Stimulated activated naive CD4-positive, alpha-beta T cell treated with Interleukin-2 at 50 U/mL for 16 hours (primary cell): ENCODE measurements at places on chromosomes 7 and 10.

GRCh38 chr7:123661765-123662164 is 6.1 kb downstream of the LMOD2 start:
- no peak for DNase-seq

DNA sequence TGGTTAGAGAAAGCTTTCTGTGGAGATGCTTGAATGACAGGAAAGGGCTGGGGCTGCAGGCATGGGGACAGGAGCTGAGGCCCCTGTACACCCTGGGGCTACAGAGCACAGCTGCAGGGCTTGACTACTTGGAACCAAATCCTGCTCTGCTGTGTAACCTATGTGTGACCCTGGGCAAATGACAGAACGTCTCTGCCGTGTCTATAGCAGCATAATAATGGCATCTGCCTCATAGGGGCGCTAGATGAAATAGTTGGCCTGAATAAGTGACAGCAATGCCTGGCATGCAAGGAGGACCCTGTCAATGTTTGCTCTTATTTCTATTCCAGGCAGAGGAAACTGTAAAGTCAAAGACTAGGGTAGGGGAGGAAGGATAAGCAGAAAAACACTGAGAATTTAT is 254.0 kb downstream of the USP6NL start:
- DNase-seq: no peak

- DNase-seq: no peak
Observed at GRCh38 chr7:45140827-45141226, 16.8 kb upstream of the RAMP3 start.

GRCh38 chr10:17951868-17952371 is at the start of gene SLC39A12:
Gene SLC39A12 (plus strand): TSS chr10:17951918. CDS start chr10:17953277, 1,359 bp downstream.
- no peak for DNase-seq

GRCh38 chr7:22697876-22698606 is 29.0 kb upstream of the IL6 start:
- DNase-seq: no peak

- DNase-seq: no peak
Observed at GRCh38 chr7:2478399-2478785, 2.2 kb upstream of the GRIFIN start.

- DNase-seq: no peak
Observed at GRCh38 chr10:118664321-118664720, 68.9 kb upstream of the PRLHR start.

DNA sequence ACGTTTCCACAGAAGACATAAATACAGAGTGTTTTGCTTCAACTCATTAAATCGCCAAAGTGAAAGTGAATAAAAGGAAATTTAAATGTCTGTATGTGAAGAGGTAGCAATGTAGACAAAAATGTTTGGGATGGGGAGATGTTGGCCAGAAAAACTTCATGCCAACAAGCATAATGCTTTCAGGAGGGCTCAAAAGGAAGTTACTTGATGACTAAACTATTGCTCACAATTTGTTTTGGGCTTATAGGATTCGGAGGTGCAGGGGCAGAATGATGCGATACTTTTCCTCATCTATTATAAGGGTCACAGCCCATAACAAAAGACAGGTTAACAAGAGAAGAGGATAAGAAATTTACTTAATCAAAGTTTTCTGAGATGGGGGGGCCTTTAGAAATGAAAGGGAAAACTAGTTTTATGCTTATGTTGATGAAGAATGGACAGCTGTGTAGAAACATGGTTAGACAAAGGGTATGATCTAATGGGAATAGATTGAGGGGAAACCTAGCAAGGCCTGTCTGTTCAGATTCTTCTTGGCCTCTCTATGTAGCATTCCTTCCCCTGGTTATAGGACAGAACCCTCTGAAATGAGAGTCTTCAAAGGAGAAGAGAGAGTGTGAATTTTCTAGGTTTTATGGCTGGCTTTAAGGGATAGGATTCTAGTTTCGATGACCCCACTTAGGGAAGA is 898.6 kb downstream of the LRMDA start:
- DNase-seq: no peak

GRCh38 chr10:48377751-48378530 is 71.5 kb downstream of the MAPK8 start:
- DNase-seq: no peak

DNA sequence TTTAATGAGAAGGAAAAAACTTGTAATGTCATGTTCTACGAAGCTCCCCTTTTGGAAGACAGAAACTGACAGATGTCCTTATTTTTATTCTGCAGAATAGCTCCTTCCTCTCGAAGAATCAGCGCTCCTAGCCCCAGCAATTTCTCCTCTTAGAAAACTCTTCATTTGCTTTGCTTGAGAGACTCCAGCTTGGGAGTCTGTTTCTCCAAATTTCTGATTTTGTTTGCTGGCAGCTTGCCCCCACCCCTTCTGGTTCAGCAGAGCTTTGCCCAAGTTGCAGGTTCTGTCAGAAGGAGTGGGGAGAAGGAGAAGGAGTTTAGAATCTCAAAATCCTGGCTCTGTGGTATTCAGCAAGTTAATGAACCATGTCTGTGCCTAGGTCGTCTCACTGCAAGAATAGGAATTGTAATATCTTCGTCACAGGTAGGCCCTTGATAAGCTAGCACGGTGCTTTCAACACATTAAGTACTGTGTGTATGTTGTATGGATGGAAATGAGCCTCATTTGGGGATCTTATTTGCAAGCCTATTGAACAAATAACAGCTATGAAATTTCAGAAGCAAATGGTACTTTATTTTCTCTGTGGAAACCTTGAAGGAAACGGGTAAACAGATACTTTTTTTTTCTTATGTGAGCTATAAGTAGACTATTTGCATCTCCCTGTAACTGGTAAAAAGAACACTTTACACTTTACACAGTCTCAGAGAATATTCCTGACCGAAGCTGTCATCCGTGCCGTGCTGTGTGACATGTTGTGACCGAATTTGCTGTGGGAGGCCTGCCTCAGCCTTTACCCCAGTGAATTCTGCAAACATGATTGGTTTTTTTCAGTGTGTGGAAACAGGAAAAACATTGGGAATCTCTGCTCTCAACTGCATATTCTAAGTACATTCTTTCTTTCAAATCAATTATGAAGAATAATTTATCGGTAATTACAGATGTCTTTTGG is 290.9 kb downstream of the CAMK1D start:
- no peak for DNase-seq

DNA sequence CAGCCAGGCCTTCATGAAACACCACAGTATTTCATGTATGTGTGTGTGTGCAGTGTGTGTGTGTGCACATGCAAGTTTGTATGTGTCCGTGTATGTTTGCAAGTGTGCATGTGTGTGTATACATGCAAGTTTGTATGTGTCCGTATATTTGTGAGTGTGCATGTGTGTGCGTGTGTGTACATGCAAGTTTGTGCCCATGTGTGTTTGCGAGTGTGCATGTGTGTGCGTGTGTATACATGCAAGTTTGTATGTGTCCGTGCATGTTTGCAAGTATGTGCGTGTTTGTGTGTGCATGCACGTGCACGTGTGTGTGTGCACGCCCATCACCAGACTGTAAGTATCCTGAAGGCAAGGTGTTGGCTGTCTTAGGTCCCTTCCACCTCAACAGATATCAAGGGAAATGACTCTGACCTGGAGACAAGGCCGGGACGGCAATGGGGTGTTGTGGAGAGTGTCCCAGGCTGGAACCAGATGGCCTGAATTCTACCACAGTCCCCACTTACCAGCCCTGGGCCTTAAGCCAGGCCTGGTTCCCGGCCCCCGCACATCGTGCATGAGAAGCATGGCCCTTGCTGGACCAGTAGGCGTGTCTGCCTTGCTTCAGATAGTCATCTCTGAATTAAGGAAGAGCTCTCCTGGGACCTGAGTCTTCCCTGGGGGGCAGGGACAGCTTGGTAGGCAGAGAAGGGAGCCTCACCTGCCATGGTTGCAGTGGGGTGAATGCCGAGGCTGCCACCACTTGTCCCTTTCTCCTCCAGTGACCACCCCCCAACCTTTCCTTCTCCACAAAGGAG is 140.0 kb downstream of the GRK5 start:
- no peak for DNase-seq

- DNase-seq: no peak
Observed at GRCh38 chr7:18352339-18353255, 143.0 kb upstream of the HDAC9 start.

GRCh38 chr10:77177161-77177560 is 460.4 kb downstream of the KCNMA1 start:
- DNase-seq: no peak

GRCh38 chr10:129953119-129954051 is 10.7 kb downstream of the EBF3 start:
- no peak for DNase-seq

DNA sequence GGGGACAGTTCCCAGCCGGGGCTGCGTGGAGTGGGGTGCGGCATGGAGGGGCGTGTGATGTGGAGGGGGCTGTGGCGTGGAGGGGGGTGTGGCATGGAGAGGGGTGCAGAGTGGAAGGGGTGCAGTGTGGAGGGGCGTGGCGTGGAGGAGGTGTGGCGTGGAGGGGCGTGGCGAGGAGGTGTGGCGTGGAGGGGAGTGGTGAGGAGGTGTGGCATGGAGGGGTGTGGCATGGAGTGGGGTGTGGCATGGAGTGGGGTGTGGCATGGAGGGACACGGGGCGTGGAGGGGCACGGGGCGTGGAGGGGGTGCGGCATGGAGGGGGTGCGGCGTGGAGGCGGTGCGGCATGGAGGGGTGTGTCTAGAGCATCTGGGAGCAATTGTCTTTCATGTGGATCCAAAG is 33.6 kb downstream of the NKX6-2 start:
- DNase-seq: no peak

GRCh38 chr10:91017198-91017597 is 96.3 kb upstream of the ANKRD1 start:
- no peak for DNase-seq

- no peak for DNase-seq
Observed at GRCh38 chr10:58475322-58476277, 37.1 kb upstream of the BICC1 start.

- DNase-seq: no peak
Observed at GRCh38 chr7:46549892-46550639, 629.0 kb upstream of the IGFBP3 start.

DNA sequence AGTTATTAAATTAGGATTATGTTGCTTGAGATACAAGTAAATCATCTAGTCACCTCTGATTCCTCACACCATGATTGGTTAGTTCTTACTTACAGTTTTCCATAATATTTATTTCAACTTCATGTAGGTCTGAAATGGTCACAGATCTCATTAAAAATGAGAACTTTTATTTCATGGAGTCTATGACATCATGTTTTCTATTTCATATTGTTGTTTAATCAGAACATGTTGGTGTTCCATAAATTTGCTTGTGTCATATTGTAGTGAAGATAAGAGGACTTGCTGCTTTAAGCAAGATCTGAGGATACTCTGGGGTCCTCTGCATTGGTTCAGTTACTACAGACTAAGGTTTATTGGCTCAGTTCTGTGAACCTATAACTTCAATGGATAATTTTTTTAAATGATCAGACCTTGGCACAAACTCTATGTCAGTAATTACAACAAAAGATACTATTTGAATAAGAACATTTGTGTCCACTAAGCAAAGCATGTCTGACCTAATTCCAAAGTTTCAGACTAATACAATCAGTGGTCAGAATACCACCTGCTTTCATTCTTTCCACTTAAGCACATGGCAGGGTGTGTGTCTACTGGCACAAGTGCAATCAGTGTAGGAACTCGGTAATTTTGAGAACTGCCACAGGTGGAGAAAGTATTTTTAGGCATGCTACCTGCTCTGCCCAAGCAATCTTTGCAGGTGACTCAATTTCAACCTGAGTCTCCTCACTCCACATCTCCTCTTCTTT is 68.5 kb downstream of the CCDC71L start:
- no peak for DNase-seq

DNA sequence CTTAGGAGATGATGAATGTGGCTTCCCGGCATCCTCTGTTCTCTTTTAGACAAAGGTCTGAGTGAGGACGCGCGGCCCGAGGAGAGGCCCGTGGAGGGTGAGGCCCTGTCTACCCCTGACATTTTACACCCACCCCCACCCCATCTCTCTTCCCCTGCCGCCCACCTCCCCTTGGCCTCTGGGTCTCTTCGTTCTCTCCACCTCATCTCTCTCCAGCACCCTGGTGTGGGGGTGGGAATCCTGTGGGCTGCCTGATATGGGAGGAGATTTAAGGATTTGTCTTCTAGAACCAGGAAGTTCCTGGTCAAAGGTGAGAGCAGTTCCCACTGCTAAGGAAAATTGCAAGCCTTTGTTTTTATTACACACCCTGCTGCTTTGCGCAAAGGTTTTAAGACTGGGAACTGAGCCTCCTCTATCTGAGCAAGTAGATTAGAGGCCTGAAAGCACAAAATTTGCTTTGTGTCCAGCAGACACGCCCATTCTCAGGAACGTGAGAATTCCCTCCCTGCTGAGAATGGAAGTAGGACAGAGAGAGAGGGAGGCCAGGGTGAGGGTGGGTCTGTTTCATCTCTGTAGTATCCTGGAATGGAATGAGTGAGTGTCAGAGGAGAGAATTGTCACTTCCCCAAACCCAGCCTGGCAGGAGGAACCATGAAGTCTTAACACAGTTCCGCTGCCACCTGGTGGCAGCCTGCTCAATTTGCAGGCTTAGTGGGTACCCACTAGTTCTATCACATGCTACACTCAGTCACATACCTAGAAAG is 91.2 kb downstream of the GTF2IRD1 start:
- DNase-seq: no peak

- DNase-seq: no peak
Observed at GRCh38 chr10:132708936-132709335, 77.0 kb downstream of the NKX6-2 start.

GRCh38 chr7:40587419-40587818 is 452.6 kb downstream of the SUGCT start:
- no peak for DNase-seq

- DNase-seq: no peak
Observed at GRCh38 chr7:46152696-46153095, 231.6 kb upstream of the IGFBP3 start.

- DNase-seq: no peak
Observed at GRCh38 chr7:95658676-95659075, 62.4 kb upstream of the PDK4 start.

GRCh38 chr7:151607464-151607867 is 87.8 kb upstream of the RHEB start:
- DNase-seq: no peak

GRCh38 chr10:132319853-132320653 is 11.9 kb upstream of the LRRC27 start:
- peak; percentile 34 for DNase-seq

DNA sequence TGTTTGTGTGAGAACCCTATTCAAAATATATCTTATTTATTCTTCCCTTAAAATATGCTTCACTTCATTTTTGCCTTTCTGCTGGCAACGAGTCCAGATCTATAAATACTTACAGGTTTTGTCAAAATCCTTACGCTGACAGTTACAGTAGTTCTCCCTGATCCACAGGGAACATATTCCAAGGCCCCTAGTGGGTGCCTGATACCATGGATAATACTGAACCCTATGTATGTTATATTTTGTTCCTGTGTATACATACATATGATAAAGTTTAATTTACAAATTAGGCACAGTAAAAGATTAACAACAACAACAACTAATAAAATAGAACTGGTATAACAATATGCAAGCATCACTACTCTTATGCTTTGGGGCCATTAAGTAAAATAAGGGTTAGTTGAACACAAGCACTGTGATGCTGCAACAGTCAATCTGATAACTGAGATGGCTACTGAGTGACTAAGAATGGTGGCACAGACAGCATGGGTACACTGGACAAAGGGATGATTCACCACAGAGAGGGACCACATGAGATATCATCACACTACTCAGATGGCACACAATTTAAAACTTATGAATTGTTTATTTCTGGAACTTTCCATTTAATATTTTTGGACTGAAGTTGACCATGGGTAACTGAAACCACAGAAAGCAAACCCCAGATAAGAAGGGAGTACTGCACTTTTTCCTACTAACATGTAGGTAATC is 29.4 kb upstream of the PCGF5 start:
- DNase-seq: no peak
